Upper lobe of left lung (tissue), 6 donors: ENCODE measurements at places on chromosomes 7 and 10.

DNA sequence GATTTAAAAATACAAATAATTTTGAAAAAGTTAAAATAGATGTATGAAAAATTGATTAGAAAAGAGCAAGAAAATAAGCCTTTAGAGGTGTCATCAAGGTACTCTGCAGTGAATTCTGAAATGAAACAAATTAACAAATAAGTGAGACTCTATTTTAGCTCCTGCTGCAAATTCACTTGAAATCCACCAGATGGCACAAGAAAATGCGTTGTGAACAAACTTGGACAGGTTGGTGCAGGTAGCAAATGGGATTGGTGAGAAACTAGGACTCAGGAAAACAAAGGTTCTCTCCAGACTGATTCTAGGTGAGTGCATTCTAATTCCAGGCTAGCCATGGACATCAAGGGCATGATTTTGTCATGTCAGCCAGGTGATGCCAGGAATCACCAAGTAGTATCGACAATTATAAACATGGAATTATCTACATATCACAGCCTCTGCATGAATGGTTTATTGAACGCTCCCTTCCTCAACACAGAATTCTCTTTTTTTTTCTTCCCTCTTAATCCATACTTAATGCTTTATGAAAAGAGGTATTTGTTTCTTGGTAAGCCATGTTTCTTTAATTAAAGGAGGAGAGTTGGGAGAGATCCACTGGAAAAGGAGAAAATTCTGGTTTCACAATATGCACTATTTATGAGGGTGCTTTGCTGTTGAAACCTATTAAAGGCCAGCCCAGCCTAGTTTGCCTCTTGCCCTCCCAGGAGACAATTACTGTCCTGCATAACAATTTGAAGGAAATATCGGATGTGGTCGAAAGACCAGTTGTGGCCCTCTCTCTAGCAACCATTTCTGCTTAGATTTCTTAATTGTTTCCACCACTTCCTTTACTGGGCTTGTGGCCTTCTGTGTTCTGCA, 118.1 kb downstream of the ZNF365 start:
- DNase-seq: peak; percentile 21

GRCh38 chr7:122951006-122951405, 44.5 kb downstream of the TAS2R16 start:
- no peak for DNase-seq

GRCh38 chr10:71649631-71650030, 69.9 kb downstream of the C10orf105 start:
- DNase-seq: no peak

DNA sequence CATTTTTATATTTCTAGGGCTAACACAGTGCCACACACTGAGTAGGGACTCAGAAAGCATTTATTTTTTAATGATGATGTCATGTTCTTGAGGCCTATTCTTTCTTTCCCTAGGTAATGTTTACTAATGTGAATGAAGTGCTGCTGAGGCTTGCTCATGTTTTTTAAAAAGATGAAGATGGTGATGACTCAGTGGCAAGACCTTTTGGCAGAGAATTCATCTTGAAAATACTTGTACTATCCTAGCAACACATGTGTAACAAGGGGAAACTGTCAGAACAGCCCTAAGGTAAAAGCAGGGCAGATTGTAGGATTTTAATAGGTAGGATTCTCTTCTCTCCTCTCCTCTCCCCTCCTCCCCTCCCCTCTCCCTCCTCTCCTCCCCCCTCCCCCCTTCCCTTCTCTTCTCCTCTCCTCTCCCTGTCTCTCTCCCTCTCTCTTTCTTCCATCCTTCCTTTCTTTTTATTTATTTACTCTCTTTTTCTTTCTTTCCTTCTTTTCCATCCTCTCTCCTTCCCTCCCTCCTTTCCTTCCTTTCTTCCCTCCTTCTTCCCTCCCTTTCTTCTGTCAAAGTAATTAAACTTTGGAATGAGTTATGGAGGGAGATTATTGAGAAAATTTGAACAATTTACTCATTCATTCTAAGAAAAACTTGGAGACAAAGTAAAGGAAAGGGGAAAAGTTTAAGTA, 75.3 kb downstream of the ZNF92 start:
- DNase-seq: no peak

DNA sequence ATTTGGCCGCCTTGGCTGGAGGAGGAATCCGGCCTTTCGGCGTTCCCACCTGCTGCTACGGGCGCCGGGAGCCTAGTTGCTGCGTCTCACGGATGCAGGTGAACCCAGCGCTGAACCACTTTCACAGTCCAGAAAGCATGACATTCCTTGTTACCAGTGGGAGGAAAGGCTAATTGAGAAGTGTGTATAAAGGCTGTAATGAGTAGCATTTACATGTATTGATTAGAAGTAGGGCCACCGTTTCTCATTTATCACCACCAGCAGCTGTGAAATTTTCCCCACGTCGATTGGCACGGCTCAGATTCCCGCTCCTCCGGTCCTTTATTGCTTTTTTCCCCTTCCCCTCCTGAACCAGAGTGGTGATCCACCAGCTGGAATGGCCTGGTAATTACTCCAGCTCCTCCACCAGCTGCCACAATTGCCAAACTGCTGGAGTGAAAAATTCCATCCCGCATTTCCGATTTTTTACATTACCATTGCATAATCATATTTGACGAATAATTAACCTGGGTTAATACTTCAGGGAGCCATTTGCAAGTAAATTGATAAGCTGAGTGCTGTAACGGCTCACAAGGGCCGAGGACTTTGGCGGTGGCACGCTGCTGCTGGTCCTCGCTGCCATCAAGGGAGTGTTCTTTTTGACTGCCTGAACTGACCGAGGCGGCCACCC, 153.3 kb downstream of the POU6F2 start:
- DNase-seq: peak; percentile 53

DNA sequence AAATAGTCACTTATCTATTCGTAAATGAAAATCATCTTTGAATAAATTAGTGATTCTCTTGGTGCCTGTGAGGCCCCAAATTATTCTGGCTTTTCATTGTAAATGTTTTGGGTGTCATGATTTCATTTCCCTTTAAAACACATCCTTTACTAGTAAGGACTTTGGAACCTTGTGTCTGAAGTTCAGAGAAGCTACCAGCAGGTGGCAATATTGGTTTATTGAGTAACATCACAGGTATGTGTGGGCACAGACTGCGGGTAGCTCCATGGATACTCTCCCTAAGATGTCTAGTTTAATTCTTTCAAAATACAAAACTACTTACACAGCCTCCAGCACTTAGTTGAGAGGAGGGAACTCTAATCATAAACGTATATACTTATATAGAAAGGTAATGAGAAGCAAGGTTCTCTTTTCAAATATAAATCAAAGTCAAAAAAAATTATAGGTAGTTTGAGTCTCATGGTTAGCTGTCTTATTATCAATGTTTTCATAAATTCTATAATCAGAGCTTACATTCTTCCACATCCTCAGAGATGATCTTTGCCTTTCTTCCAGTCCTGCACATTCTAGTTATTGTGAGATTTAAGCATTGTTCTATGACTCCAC, 449.6 kb downstream of the GRM8 start:
- peak; percentile 28 for DNase-seq
